ENCODE measurements at places on chromosomes 2 and 18.

GRCh38 chr18:27378431-27379095 lies 193.5 kb upstream of the CHST9 start:
- DNase-seq = no peak

DNA sequence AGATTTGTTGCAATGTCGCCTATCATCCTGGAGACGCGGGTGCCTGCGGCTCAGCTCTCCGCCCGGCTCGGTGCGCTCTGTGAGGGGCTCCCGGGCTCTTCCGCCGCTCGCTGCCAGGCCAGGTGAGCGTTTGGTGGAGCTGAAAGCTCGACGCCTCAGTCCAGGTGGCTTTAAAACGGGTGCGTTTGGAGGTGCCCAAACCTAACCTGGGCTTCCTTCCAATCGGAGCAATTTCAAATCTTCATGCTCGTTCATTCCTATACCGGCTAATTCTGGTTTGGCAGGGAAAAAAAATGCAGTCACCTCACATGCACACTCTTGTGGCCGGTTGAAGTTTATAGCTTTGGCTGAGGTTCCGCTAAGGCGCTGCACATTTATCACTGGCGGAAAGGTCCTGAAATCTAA lies at the start of gene SLC16A14:
Gene SLC16A14 (minus strand): TSS at position 274 of the 405 bp plus-strand sequence. CDS start 9,572 bp downstream, outside the sequence.
- peak; percentile 17 for DNase-seq

- DNase-seq = no peak
These were observed 278.0 kb upstream of the SPRED2 start for GRCh38 chr2:65710356-65710755.

- DNase-seq = no peak
These were observed 46.0 kb upstream of the SERTAD2 start for GRCh38 chr2:64699712-64700111.

GRCh38 chr18:50711386-50711785 lies 108.4 kb downstream of the MRO start:
- no peak for DNase-seq

DNA sequence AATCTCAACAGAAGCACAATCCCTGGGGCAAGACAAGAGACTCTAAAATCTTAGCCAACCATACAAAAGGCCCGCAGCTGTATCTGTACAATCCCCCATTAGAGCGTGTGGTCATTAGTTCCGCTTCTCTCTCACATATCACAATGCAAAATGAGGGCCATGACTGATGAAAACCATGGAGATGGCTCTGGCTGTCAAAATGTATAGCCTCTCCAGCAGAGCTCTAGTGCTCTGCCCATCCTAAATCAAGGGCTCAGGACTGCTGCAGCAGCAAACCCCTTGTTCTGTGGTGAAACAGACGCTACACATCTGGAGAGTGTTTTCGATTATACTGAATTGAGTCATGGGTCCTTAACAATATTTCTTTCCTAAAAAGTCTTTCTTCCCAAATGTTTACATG lies 221.0 kb downstream of the PID1 start:
- no peak for DNase-seq

DNA sequence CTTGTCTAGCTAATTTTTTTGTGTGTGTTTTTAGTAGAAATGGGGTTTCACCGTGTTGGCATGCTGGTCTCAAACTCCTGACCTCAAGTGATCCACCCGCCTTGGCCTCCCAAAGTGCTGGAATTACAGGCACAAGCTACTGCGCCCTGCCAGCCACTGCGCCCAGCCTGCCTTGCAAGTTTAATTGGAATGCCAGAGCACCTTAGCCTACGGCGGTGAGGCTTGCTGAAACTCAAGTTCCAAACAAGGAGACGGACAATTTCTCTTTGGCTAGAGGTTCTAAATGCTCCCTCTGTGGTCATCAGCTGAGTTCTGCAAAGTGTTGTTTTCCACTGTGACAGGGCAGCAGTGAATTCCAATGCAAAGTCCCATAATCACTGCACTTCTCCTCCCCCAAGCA lies 583.4 kb downstream of the KCNJ3 start:
- no peak for DNase-seq

DNA sequence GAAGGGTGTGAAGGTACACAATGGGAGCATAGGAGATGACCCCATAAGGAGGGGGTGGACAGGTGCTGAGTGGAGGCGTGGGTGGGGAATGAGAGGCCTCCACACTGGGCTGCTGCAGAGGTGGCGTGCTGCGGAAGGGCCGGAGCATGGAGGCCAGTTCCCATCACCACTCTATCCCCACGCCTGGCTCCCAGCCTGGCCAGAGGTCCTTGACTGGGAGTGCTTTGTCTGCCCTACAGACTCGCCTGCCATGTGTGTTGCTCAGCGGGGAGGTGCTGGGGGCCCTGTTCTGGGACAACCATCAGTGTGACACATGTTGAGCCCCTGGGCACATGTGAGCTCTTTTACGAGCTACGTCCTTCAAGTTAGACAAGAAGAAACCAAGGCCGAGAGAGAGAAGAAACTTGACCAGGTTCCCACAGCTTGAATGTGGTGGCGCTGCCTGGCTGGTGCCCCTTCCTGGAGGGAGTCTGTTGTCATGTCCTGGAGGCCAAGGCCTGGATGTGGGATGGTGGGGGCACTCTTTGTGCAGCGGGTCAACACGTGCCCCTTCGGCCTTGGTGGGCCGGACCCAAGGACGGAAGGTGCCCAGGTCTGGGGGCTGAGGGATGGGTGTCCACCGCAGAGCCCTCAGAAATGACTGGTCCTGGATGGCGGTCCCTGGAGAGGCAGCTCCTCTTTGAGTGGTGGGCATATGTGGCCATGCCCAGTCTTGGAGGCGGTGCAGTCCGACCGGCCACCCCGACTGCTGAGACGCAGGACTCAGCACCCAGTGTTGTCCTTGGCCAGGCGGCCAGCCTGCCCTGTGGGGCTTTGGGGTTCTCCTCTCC lies 1.2 kb upstream of the INPP5D start:
- no peak for DNase-seq

DNA sequence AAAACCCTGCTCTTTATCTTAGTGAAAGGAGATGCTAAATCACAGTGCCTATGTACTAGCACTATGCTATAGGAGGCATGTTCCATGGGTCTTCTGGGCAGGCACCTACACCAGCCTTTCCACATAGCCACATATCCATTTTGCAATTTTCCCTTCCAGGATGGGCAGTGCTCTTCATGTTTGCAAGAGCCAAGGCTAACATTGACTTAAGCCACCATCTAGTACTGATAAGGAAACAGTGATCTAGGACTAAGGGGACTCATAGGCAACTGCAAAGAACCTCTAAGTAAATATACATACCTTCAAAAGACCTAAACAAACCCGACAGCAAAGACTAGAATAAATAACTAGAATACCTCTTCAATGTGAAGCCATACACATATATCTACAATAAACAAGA lies 919.7 kb upstream of the GYPC start:
- DNase-seq = no peak

GRCh38 chr2:138950486-138950885 lies 170.3 kb upstream of the NXPH2 start:
- DNase-seq = no peak

- no peak for DNase-seq
These were observed 16.7 kb downstream of the CPSF3 start for GRCh38 chr2:9440058-9440727.

DNA sequence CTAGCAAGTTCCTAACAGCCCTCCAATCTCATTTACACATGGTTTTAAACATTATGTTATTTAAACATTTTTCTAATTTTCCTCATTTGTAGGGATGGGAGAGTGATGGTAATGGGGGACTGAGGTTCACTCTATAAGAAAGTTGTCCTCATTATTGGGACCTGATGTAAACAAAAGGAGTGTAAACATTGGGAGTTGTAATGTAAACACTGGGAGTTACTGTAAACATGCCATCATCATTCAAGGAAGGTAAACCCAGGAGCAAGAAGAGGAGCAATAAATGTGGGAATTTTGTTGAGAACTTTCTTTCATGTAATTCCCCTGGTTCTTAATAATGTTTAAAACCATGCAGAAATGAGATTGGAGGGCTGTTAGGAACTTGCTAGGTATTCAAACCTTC lies 17.8 kb downstream of the RFTN2 start:
- no peak for DNase-seq

DNA sequence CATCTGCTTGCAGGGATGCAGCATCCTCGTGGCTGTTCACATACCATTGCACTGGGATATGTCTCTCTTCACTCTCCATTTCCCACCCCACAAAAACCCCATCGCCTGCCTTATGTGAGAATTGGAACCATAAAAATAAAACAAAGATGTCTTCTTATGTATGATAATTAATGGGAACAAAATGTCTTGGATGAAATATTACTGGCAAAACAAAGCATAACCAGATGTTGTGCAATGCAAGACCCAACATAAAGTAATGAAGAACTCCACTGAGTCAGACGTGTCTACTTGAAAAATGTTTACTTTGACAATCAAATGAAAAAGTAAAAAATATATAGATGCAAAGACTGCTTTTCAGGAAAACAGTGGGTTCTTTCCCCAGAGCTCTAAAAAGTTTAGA lies 611.3 kb upstream of the SYT4 start:
- DNase-seq = no peak

DNA sequence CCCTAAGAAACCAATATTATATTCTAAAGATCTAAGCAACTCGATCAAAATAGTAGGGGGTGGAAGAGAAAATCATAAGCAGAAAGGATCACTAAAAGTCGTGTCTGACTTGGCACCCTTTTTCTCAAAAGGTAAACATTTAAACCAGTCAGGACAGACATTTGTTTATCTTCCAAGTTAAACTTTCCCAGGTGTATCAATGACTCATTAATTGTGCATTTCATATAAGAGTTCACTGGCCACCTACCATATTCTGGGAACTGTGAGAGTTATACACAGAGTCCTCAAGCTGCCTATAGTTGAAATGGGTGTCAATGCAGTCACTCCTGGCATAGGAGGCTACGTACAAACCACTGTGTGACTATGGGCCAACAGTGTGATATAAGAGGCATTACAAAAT lies 4.8 kb upstream of the ACVR1 start:
- DNase-seq = no peak

DNA sequence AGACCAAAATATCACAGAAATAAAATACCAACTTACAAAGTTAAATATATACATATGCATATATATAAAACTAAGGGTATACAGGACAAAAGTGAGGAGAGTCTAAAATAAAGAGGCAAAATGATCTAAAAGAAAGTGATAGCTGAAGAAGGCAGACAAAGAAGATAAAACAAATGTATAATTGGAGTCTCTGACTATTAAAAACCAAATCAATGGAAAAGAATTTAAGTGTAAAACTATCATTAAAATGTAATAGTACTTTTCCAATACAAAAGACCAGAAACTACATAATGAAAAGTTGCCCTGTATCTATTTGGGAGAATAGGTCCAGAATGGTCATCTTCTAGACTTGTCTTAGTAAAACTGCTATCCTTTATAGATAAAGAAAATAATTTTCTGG lies 267.4 kb upstream of the KLHL14 start:
- DNase-seq = no peak

GRCh38 chr2:167353605-167354280 lies 465.5 kb downstream of the XIRP2 start:
- DNase-seq = no peak

DNA sequence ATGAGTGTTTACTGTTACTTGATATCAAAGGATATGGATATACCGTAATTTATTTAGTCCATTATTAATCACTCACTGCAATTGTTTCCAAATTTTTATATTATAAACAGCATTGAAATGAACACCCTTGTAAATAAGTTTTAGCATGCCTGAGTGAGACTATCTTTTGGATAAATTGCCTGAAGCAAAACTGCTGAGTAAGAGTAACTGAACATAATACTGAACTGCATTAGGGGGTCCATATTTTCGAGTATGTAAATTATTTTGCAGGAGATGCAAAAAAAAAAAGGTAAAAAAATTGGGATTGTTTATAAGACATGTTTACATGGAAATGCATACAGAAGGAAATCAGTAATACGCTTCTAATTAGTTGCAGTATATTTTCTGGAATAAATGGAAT lies 215.6 kb upstream of the SMAD7 start:
- no peak for DNase-seq

GRCh38 chr2:234691968-234692955 lies 195.4 kb upstream of the ARL4C start:
- no peak for DNase-seq

DNA sequence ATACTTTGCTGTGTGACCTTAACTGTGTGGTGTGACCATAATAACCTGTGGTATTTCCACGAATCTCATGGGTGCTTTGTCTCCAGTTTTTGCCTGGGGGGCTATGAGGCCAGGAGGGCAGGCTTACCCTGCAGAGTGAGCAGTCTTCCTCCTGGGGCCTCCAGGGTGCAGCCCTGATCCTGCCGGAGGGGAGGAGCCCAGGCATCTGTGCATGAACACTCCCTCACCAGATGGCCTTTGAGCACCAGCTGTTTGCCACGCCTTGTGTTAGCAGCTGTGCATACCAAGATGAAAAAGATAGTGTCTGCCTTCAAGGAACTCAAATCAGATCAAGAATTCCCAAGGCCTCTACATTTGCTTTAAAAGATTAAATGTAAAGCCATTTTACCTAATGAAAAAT lies 75.0 kb upstream of the RBM44 start:
- DNase-seq = no peak

GRCh38 chr2:46431481-46432235 lies 47.7 kb upstream of the TMEM247 start:
- no peak for DNase-seq

DNA sequence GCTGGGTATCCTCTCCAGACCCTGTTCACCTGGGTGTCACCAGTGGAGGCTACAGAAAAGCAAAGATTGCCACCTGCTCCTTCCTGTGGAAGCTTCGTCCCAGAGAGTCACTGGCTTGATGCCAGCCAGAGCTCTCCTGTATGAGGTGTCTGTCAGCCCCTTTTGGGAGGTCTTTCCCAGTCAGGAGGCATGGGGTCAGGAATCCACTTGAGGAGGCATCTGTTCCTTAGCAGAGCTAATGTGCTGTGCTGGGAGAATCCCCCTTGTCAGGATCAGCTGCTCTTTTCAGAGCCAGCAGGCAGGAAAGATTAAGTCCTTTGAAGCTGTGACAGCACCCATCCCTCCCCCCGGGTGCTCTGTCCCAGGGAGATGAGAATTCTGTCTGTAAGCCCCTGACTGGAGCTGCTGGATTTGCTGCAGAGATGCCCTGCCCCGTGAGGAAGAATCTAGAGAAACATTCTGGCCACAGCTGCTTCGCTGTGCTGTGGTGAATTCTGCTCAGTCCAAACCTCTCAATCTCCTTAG lies 121.8 kb downstream of the GPR39 start:
- no peak for DNase-seq

DNA sequence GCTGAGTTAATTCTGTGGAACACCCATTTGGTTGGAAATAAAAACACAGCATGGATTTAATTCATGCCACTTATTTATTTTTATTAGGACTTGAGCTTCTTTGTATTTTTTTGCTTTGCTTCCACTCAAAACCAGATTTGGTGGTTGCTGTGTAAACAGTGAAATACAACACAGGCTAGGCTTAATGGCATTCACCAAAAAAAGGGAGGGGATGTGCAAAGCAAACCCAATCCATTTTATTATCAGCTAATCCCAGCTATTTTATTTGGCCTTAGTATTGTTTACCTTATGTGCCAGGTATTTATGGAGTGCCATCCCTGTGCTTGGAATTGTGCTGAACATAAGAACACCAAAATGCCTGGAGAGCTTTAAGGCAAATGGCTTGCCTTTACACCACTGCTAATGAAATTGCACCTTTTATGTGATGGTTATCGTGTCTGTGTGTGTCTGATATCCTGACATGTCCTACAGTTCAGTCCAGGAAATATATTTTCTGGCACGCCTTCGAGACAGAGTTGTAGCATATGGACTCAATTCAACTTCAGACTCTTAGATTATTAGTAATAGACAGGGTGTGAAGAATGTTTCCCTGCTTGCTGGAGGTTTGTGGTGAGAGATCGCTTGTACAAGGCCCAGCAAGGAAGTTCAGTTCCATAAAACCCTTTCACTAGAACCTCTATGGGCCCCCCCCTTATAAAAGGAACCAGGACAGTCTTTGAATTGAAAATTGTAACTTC lies 99.6 kb downstream of the PRPF40A start:
- DNase-seq = no peak
